Body of pancreas (tissue), 4 donors: ENCODE measurements at places on chromosomes 6 and 20. TPM values are rescaled to one million over a fixed set of nuclear protein-coding genes. Genes with fewer than 3 reads are reported as not detected.

GRCh38 chr6:31402324-31403282 lies 792 bp upstream of the MICA start:
- peaks cover 46% of the 10 kb centered on the region for H3K4me1 ChIP-seq
- peak overlapping the region; percentile 98 for H3K27ac ChIP-seq
- H3K4me3 ChIP-seq: peak overlapping the region; percentile 29
- peak; percentile 22 for DNase-seq

DNA sequence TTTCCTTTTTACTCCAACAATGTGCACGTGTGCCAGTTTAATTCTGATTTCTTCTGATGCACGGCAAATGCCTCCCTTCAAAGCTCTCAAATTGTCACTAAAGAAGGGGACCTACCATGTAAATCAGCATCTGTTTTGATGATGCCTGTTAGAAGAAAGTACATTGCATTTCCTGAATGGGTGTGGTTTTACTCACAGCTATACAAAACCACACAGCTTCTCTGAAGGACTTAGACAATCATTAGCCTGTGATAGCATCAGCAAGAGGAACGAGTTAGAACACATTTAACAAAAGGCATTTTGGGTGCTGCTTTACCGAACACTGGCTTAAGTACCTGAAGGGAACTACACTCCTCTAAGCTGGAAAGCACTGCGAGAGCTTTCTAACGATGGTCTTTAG lies 109.4 kb downstream of the ATXN1 start:
- no peaks in the 10 kb centered on the region for H3K27me3 ChIP-seq
- no peak overlapping the region for H3K27ac ChIP-seq
- no peak overlapping the region for H3K4me3 ChIP-seq
- DNase-seq: no peak

DNA sequence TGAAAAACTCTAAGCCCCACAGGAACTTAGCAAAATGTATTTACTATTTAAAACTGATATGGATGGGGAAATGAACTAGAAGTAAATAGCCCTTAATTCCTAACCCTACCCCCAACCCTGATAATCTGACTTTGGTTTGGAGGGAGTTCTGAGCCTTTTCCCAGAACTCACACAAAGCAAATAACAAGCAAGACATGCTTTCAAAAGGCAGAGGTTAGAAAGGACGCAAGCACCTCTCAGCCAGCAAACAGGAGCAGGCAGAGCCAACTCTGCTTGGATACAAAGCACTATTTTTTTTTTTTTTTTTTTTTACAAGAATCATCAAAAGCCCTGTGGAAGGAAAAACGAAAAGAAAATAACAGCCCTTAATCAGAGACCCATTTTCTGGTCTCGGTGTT lies 58.7 kb downstream of the SLC22A23 start:
- H3K27me3 ChIP-seq: no peaks in the 10 kb centered on the region
- no peak for DNase-seq
- no peaks in the 10 kb centered on the region for H3K36me3 ChIP-seq
- peaks cover 63% of the 10 kb centered on the region for H3K4me1 ChIP-seq
- H3K4me3 ChIP-seq: no peak overlapping the region

DNA sequence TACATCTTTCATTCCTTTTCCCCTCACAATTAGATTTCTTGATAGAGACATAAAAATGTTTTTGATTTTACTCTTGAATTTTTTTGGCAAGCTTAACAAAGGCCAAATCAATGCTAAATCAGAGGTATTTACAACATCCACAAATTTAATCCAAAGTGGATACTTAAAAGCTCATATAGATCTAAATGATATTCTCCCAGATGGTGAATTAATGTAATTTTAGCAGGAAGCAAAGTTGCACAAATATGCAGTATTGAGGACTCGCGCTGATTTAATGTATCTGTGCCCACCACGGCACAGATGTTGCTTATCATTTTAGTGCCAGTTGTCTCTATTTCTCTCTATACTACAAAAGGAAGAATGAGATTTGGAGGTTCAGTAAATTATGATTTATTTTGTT lies 167.4 kb downstream of the COL19A1 start:
- H3K4me1 ChIP-seq: no peaks in the 10 kb centered on the region
- no peak for DNase-seq
- H3K4me3 ChIP-seq: no peak overlapping the region
- H3K27me3 ChIP-seq: no peaks in the 10 kb centered on the region
- no peak overlapping the region for H3K27ac ChIP-seq

DNA sequence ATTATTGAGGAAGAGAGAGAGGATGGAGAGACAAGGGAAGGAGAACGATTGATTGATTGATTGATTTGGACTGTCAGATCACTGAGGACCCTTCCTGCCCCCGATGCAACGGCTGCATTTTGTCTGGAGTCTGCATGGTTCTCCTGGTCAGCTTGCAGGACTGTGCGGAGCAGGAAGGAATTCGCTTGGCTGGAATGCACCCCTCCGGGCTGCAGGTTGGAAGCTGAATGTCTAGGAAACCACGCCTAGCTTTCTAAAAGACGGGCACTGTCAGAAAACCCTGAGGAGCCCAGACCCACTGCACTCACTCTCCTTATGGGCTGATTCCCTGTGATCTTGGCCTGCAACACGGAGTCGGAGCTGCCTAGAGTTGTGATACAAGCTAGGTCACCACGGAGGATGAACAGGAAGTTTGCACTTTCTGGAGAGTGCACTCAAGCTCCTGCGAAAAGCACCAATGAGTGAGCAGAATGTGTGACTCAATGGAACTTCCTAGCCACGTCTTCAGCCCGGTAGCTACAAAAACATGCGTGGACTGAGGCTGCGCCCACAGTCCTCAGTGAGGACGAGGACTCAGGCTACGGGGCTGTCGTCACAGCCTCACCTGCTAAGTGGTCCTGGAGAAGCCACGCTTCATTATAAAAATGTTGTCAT lies 14.4 kb downstream of the DACT2 start:
- no peak for DNase-seq
- no peaks in the 10 kb centered on the region for H3K27me3 ChIP-seq
- no peaks in the 10 kb centered on the region for H3K36me3 ChIP-seq
- peaks cover 12% of the 10 kb centered on the region for H3K4me1 ChIP-seq
- H3K4me3 ChIP-seq: no peak overlapping the region

DNA sequence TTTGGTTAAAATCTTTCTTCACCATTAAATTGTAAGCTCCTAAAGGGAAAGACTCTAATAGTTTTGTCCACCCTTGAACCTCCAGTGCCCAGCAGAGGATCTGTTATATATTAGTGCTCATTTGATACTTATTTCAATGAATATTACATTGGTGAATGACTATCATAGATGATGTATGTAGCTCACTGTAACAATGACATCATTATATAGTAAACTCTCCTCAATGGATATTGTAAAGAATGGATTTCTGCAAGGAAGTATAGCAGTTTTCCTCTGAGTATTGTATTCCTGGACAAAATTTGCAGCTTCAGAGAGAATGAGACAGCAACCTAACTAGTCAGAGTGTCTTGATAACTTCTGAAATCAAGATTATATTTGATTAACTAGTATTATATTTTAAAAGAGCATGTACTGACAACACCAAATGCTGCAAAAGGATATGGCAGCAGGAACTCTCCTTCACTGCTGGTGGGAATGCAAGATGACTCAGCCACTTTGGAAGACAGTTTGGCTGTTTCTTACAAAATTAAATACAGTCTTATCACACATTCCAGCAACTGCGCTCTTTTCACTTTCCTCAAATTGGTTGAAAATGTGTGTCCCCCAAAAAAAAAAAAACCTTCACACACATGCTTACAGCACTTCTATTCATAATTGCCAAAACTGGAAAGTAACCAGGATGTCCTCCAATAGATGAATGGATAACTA lies 189.8 kb upstream of the OPRM1 start:
- no peak overlapping the region for H3K27ac ChIP-seq
- H3K27me3 ChIP-seq: no peaks in the 10 kb centered on the region
- no peak overlapping the region for H3K4me3 ChIP-seq
- H3K36me3 ChIP-seq: no peaks in the 10 kb centered on the region
- peaks cover 26% of the 10 kb centered on the region for H3K4me1 ChIP-seq

DNA sequence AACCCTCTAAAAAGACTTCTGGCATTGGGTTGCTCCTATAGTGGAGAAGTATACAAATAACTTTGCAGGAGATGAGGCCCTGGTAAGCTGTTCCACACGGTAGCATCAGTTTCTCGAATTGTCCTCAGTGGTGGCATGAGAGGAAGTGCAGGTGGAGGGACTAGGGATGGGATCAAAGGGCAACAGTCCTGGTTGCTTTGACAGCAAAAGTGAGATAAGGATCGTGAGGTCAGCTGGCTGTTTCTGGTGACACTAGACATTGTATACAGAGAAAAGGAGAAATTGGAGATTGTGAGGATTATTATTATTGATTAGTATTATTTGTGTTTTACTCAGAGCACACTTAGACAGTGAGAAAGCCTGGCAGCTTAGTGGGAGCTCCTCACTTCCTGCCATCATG lies 61.3 kb upstream of the EXOC2 start:
- no peaks in the 10 kb centered on the region for H3K36me3 ChIP-seq
- no peaks in the 10 kb centered on the region for H3K4me1 ChIP-seq
- DNase-seq: no peak
- no peak overlapping the region for H3K4me3 ChIP-seq
- no peaks in the 10 kb centered on the region for H3K27me3 ChIP-seq
- H3K27ac ChIP-seq: no peak overlapping the region

DNA sequence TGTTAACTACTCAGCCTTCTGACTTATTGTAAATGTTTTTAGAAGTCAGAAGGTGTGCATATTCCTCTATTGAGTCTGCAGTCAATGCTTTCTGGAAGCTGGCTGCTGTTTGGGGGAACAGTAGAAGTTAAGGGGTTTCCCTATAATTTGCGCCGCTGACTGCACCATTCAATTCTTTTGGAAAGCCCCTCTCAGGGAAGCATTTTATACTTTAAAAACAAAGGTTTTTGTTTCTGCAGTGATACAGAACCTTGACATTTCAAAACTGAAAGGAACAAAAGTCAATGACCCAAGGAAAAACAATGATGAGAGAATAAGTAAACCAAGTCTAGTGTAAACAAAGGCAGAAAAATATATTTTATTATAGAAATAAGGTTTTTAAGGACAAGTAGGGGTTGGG lies 120.8 kb upstream of the TNFAIP3 start:
- no peaks in the 10 kb centered on the region for H3K36me3 ChIP-seq
- no peak overlapping the region for H3K4me3 ChIP-seq
- no peak overlapping the region for H3K27ac ChIP-seq
- DNase-seq: no peak

- H3K36me3 ChIP-seq: no peaks in the 10 kb centered on the region
- DNase-seq: peak; percentile 5
- H3K27ac ChIP-seq: peak overlapping the region; percentile 80
- no peak overlapping the region for H3K4me3 ChIP-seq
- H3K27me3 ChIP-seq: no peaks in the 10 kb centered on the region
These were observed 726 bp downstream of the FLRT3 start for GRCh38 chr20:14336686-14337085.

DNA sequence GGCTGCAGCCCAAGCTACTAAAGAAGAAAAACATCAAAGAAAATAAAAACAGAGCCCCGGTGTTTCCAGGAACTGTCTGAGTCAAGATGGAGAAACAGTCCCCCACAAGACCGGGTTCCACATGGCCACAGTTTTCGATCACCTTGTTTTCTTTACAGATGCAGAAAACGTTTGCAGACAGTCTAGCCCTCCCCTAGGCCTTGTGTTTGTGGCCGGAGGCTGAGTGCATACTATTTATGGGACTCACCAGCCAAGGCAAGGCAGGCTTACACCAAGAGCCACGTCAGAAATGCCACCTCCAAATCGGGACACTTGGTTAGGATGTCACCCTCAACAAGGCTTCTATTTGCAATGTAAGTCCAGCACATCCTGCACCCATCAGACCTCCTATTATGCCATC lies 97.3 kb downstream of the BMP7 start:
- H3K36me3 ChIP-seq: no peaks in the 10 kb centered on the region
- no peak overlapping the region for H3K4me3 ChIP-seq
- H3K27ac ChIP-seq: no peak overlapping the region
- DNase-seq: no peak
- no peaks in the 10 kb centered on the region for H3K27me3 ChIP-seq

DNA sequence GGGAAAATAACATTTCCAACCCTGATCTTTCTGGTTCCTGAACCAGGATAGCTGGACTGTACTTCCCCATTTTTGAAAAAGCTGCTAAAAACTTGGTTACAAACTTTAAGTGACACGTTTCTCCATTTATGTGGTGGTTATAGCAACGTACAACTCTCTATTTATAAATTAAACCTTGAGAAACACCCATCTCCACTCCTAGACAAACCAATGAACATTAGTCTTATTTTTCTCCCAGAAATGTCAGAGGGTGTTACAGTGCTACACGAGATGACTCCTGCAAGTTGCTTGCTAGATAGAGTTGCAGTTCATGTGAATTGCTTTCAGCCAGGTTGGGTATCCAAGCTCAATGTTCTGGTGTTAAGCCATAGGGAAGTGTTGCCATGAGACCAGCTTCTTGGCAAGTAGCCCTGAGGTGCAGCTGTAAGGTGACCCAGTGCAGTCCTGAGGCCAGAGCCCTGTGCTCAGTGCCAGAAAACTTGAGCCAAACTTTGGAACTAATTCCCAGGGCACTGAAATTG lies 51.3 kb upstream of the REV3L start:
- H3K4me1 ChIP-seq: peaks cover 17% of the 10 kb centered on the region
- peak overlapping the region; percentile 44 for H3K27ac ChIP-seq
- peak; percentile 96 for DNase-seq
- no peaks in the 10 kb centered on the region for H3K36me3 ChIP-seq
- H3K27me3 ChIP-seq: no peaks in the 10 kb centered on the region

GRCh38 chr6:151681433-151682059 lies 125.9 kb upstream of the ESR1 start:
- no peak overlapping the region for H3K27ac ChIP-seq
- no peaks in the 10 kb centered on the region for H3K27me3 ChIP-seq
- no peaks in the 10 kb centered on the region for H3K4me1 ChIP-seq
- no peaks in the 10 kb centered on the region for H3K36me3 ChIP-seq
- no peak overlapping the region for H3K4me3 ChIP-seq

C6orf118 gene
- 0.52 TPM for total RNA-seq

EFHC1 gene
- total RNA-seq: 11.5 TPM

ITCH gene
- total RNA-seq: 22.4 TPM

PRSS16 gene
- total RNA-seq: 10.9 TPM

NECAB3 gene
- total RNA-seq: 41.8 TPM

CDH4 gene
- total RNA-seq: 0.33 TPM

ABRACL gene
- total RNA-seq: 1.6 TPM

FAM184A gene
- 6.5 TPM for total RNA-seq

SPATS1 gene
- total RNA-seq: not detected
